Brain (organoid and tissue), 16 donors: ENCODE measurements at places on chromosomes 16 and 17. TPM values are rescaled to one million over a fixed set of nuclear protein-coding genes. Genes with fewer than 3 reads are reported as not detected.

GRCh38 chr16:4016005-4016352 lies 100.3 kb downstream of the ADCY9 start:
- DNase-seq = no peak

- DNase-seq = peak; percentile 74
Observed at GRCh38 chr17:80773243-80773991, 218.2 kb upstream of the CHMP6 start.

DNA sequence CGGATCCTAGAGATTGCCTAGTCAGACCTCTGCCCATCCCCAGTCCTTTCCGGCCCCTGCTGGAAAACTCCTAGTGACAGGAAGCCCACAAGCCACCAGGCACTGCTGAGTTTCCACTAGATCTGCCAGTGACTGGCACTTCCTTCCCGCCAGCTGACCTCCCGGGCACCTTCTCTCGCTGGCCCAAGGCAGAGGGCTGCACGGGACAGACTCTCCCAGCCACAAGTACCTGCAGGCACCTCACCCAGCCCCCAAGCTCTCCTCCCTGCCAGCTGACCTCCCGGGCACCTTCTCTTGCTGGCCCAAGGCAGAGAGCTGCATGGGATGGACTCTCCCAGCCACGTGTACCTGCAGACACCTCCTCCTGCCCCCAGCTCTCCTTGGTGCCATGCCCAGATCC lies 66.3 kb upstream of the DOC2B start:
- DNase-seq = no peak

GRCh38 chr17:60249290-60249826 lies 99.6 kb downstream of the CA4 start:
- DNase-seq = no peak

GRCh38 chr17:58066401-58066800 lies 16.8 kb upstream of the DYNLL2 start:
- peak; percentile 78 for DNase-seq

- DNase-seq = no peak
Observed at GRCh38 chr16:89436366-89436765, 54.0 kb downstream of the ANKRD11 start.

DNA sequence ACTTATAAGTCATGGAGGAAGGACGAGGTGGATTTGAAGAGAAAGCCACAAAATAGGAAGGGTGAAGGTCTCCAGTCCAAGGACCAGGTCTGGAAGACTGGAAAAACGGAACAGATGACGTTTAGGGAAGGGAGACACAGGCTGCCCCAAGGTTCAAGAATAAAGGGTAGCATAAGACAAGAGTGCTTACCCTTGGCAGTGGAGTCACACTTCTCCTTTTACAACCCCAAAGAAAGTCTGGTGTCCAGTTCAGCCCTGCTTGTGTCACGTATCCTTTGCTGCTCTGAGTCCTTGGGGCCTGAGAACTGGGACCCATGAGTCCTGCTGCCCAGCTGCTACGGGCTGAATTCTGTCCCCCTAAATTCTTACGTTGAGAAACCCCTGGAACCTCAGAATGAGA lies 13.0 kb upstream of the GGA2 start:
- no peak for DNase-seq

GRCh38 chr17:21291862-21292261 lies 7.4 kb downstream of the MAP2K3 start:
- no peak for DNase-seq

DNA sequence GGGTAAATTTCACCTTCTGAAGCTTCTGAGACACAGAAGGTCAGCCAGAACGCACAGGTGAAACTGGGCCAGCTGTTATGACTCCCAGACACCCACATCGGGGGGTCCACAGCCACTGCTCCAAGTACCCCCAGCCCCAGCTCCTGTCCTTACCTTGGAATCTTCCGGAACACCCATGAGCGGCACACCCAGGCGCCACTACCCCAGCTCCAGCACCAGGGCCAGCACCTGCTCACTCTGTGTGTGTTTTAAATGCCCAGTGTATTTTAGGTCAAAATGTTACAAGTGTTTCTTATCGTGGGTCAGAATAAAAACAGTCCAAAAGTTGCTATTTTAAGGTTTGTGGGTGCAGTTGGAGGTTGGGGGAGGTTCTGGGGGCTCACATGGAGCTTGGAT lies 116.3 kb downstream of the RMI2 start:
- DNase-seq = no peak

- DNase-seq = peak; percentile 3
Observed at GRCh38 chr16:78437352-78437968, 338.0 kb downstream of the WWOX start.

DNA sequence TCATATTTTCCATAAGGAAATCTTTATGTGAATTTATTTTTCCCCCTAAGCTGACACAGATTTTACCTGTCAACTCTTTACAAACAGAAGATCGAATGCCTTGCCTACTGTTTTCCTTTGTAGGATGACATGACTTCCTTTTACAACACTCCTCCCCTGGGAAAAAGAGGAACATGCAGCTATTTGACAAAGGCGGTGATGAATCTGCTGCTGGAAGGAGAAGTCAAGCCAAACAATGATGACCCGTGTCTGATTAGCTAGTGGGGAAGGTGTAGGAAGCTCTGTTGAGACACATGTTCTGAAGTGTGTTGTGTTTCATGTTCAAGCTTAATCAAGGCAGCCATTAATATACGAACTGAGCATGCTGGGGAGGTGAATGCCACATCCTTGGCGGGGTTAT lies 238.0 kb downstream of the PHKB start:
- DNase-seq = no peak

GRCh38 chr16:1706386-1707192 lies 594 bp downstream of the MAPK8IP3 start:
- DNase-seq = no peak

DNA sequence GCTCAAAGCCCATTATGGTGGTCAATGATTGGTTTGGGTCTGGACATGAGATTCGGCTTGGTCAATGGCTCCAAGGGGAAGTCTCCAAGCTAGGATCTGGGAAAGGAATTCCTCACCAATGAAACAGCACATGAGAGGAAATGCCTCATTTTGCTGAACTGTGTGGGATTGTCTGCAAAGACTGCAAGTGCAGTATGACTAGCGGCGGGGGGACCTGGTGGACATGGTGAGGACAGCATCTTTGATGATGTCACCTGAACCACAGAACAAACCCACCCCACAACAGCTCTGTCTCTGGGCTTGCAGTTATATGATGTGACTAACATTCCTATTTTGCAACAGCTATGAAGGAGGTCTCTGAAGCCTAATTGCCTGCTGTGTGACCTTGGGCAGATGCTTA lies 50.6 kb upstream of the NKD1 start:
- no peak for DNase-seq

DNA sequence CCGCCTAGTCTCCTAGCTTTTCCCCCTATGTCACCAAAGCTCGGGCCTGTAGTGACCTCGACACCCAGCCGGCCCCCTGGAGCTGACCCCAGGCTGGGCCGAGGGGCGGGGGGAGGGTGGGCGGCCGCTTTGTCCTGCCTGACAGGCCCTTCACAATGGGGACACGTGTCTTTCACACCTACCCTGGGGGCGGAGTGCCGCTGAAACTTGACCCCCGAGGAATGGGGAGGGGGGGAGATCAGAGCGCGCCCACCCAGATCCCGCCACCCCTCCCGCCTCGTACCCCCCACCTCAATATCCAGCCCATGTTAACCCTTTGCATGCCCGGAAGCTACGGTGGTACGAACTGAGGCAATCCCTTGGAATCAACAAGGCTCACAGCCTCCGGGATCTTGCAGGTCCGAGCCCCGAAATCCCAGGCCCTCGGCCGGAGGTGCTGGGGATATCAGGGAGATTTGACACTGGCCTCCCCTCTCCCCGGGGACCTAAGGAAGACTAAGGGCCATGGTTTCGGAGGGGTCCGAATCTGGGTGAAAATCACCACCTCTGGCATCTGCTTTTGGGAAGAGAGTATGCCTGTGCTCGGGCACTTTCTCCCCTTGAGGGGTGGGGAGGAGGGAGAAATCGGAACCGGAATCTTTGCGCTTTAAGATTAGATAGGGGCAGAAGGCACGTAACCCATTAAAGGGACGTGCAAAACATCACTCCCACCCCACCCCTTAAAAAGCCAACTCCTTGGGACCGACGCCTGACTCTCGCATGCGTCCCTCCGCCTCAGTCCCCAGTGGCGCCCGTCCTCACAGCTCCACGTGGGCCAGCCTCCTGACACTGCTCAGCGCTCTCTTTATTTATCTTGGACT lies 2.6 kb downstream of the NOG start:
- no peak for DNase-seq

The IL17C gene
- not detected for polyA plus RNA-seq

The NMRAL1 gene
- 116 TPM for polyA plus RNA-seq

The GRAPL gene
- not detected for polyA plus RNA-seq
